Activated CD4-positive, CD25-positive, alpha-beta regulatory T cell (primary cell): ENCODE measurements at places on chromosomes 5 and 9.

DNA sequence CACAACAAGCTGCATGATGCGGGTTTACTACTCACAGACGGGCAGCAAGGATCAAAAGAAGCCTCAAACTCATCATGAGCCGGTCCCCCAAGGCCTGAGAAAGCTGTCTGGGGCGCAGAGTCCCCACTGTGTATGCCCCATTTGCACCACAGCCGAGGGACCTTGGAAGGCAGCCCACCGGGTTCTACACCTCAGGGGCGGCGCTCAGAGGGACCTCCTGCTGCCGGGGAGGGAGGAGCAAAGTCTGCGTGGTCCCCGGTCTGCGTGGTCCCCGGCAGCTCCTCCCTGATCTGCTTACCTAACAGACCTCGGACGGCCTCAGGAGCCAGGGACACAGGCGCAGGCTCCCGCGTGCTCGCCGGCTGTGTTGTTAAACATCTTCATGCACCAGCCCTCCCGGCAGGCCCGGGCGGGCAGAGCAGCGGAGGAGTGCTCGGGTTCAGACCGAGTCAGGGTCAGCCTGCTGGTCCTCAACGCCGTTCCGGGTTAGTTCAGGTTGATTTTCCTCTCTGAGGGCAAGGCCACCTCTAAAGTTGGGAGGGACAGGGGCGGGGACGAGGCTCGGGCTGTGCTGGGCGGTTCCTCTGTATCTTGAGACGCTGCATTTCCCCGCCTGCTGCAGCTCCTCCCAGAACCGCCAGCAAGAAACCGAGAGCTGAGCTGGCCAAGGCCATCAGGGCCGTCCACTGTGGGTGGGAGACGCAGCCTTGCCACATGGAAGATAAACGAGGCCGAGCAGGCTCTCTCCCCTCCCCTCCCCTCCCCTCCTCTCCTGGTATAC, 74.6 kb downstream of the MRPL36 start:
- no peak for DNase-seq

- no peak for DNase-seq
Observed at GRCh38 chr5:115393239-115393638, 96.8 kb upstream of the CCDC112 start.

DNA sequence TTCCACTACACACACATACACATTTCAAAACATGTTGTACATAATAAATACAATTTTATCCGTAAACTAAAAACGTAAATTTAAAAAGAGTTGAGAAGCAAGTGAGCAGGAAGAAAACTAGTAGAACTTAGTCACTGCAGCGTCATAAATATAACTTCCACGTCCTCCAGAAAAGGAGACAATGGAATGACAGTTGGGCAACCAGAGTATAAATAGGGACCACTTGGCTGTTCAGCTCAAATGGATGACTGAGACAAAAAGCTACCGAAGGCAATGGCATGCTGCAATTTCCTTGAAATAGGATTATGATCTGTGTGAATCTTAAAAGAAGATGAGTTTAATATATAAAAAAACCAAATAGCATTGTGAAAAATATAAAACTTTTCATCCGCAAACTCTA, 438.5 kb upstream of the RGMB start:
- no peak for DNase-seq

- no peak for DNase-seq
Observed at GRCh38 chr9:130297371-130297770, 31.8 kb downstream of the HMCN2 start.

- DNase-seq, result no peak
Observed at GRCh38 chr5:146101646-146102045, 3.7 kb downstream of the PLAC8L1 start.

GRCh38 chr5:142664636-142665035, 21.3 kb downstream of the FGF1 start:
- no peak for DNase-seq

GRCh38 chr5:16291474-16291873, 111.9 kb upstream of the MARCHF11 start:
- no peak for DNase-seq

- no peak for DNase-seq
Observed at GRCh38 chr9:224582-225520, 10.2 kb downstream of the DOCK8 start.
